ENCODE measurements at places on chromosomes 6 and 20. TPM values are rescaled to one million over a fixed set of nuclear protein-coding genes. Genes with fewer than 3 reads are reported as not detected.

The MTRF1L gene
- 27.3 TPM for total RNA-seq

The LIN28B gene
- under 0.01 TPM for total RNA-seq

The CCHCR1 gene
- total RNA-seq: 10.9 TPM

The FITM2 gene
- total RNA-seq: 10.5 TPM

The SLPI gene
- not detected for total RNA-seq

The SOD2 gene
- 1,134 TPM for total RNA-seq

The MRPL18 gene
- 84.7 TPM for total RNA-seq

The SERINC1 gene
- total RNA-seq: 192 TPM

The EPPIN gene
- total RNA-seq: not detected

The RHAG gene
- not detected for total RNA-seq

The MDN1 gene
- total RNA-seq: 16.2 TPM

The GPLD1 gene
- 0.34 TPM for total RNA-seq

The LPIN3 gene
- total RNA-seq: 13.4 TPM

The IMPG1 gene
- total RNA-seq: not detected

The PRR18 gene
- not detected for total RNA-seq

The MED20 gene
- total RNA-seq: 20.7 TPM
